IMR-90 (cell line): ENCODE measurements at places on chromosomes 6 and 20.

- peak; percentile 65 for DNase-seq
These were observed 314.7 kb upstream of the PRDM1 start for GRCh38 chr6:105771313-105771970.

- DNase-seq = no peak
These were observed 243.1 kb downstream of the CDH26 start for GRCh38 chr20:60201198-60201835.

DNA sequence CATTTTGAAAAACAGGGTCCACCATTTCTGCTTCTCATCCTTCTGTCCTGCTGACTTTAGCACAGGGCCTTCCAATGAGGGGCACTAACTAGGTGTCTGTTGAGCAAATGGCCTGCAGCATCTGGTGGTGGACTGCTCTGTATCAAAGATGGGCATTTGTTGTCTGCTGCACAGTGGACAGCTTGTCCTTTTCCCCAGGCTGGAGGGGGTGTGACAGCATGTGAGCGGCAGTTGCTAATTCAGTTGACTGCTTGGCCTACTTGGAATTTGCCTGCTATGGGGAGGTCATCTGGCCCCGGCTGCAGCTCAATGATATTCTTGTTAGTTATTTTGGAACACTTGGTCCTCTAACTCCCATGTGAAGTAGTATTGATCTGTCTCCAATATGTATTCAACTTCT is 93.7 kb downstream of the SH3BGRL2 start:
- no peak for DNase-seq

GRCh38 chr6:106170030-106170791 is 84.1 kb downstream of the PRDM1 start:
- DNase-seq = no peak

- peak; percentile 90 for DNase-seq
These were observed 3.0 kb upstream of the GUCA1B start for GRCh38 chr6:42197555-42198362.

GRCh38 chr6:158044525-158044888 is 62.8 kb downstream of the SYNJ2 start:
- no peak for DNase-seq

DNA sequence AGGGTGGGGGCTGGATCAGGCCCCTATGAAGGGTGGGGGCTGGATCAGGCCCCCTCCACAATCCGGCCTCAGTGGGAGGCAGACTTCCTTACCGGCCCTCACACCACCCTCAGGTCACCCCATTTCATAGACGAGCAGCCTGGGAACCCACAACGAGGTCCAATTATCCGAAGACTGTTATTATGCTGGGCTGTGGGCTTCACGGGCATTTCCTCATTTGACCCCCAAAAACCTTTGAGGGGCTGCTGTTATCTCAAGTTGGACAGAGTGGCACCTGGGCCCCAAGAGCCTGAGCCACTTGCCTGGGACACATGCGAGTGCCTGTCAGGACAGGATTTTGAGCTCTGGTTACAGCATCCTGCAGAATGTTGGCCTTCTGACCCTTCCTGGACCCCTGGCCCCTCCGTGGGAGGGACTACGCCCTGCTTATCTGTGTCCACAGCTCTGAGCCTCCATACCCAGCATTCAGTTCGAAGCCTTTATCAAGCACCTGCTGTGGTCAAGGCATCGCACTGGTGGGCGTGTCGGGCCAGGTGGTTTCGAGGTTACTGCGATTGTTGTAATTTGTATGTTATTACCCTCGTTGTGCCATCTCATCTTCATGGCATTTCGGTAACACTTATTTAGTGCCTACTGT is 34.5 kb upstream of the PCMTD2 start:
- no peak for DNase-seq

- DNase-seq = peak; percentile 90
These were observed 2.4 kb upstream of the ZMYND8 start for GRCh38 chr20:47358672-47359529.

DNA sequence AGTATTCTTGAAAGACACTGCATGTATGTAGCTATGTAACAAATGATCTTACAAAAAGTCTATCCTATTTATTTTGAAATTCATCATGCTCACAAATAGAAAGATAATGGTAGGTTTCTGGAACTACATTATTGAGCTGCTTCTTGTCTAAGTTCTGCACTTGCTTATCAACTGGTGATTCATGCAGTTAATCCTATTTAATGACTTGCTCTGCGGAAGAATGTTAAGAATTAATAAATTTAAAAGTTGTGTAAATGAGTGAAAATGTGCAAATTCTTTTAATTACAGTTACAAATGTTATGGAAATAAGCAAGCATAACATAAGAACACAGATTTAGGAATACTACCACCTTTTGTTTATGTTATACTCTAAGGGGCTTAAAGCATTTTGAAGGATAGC is 67.1 kb upstream of the MCM9 start:
- DNase-seq = no peak

GRCh38 chr20:2301164-2301622 is 5.4 kb downstream of the TGM3 start:
- no peak for DNase-seq

GRCh38 chr20:59613861-59614260 is 9.5 kb downstream of the PHACTR3 start:
- DNase-seq = no peak

- DNase-seq = no peak
These were observed 105.0 kb downstream of the SCML4 start for GRCh38 chr6:107719160-107719559.
